ELR (cell line): ENCODE measurements at places on chromosomes 6 and 20.

DNA sequence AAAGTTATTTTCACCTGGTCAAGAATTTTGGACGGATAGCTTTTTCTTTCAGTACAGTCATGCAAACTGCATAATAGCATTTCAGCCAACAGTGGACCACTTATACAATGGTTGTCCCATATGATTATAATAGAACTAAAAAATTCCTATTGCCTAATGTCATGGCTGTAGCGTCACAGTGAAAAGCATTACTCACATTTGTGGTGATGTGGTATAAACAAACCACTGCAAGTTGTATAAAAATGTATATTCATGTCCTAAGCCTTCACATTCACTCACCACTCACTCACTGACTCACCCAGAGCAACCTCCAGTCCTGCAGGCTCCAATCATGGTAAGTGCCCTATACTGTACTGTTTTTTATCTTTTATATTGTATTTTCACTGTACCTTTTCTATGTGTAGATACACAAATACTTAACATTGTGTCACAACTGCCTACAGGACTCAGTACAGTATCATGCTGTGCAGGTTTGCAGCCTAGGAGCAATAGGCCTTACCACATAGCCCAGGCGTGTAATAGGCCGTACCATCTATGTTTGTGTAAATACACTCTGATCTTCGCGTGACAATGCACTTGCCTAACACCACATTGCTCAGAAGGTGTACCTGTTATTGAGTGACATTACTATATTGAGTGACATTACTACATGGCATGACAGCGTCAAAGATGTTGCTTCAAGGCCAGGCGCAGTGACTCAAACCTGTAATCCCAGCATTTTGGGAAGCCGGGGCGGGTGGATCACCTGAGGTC lies 17.9 kb downstream of the ABHD12 start:
- peak; percentile 96 for DNase-seq

DNA sequence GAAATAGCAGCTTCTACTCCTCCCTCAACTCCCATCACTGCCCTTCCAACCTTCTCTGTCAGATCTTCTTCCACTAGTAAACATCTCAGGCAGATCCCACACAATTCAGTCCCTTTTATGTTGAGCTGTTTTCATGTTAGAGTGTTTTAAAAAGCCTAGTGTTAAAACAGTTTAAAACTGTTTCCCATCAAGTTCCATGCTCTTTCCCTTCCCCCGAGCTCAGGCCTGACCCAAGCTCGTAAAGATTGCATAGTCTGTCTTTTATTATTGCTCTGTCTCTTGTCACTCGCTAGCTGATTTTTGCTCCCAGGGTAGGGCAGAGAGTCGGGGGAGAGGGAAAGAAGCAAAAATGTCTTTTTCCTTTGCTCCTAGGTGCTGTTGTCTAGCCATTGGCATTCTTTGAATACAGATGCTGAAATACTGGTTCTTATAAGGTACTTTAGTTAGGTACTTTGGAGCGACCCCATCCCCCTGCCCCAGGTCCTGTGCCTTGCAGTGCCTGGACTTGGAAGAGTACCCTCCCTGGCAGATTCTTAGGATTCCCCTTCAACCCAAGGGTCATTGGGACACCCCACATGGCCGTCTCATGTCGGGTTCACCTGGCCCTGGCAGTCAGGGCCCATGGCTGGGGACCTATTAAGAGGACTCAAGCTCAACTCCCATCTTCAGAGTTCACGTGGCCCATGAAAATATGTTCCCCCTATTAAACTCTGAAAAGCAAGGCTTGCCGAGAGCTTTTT lies 101.2 kb upstream of the ARMC2 start:
- no peak for DNase-seq

- peak; percentile 31 for DNase-seq
Measured at GRCh38 chr6:98894810-98895209, 52.9 kb downstream of the FBXL4 start.

GRCh38 chr6:87100216-87100615 lies 5.3 kb upstream of the CGA start:
- no peak for DNase-seq

GRCh38 chr6:170210651-170211403 lies 80.1 kb downstream of the DLL1 start:
- DNase-seq: no peak

DNA sequence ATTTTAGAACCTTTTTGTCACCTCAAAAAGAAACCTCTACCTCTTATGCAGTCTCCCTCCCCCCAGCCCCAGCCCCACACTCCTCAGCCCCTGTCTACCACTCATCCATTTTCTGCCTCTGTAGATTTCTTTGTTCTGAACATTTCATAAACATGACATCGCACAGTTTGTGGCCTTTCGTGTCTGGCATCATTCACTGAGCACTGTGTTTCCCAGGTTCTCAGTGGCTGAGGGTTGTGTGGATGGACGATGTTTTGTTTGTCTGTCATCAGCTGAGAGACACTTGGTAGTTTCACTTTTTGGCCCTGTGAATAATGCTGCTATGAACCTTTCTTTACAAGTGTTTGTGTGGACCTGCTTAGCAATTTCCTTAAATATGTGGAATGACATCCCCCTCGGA lies 64.5 kb downstream of the FAM120B start:
- no peak for DNase-seq

DNA sequence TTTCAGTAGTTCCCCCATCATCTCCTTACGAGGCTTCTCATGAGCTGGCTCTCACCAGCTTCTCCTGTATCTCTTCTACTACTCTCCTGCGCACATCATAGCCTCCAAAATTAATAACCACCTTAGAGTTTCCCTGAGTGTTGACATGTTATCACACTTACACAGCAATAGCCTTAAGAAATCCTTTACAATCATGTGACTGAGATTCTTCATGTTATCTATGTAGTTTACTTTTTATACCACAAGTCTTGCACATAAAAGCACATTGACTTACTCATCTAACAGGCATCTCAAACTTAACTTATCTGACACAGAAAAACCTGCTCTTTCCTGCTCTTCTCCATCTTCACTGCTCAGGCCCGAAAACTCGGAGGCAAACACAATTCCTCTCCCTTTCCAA lies 103.7 kb upstream of the TAB2 start:
- DNase-seq: peak; percentile 54

DNA sequence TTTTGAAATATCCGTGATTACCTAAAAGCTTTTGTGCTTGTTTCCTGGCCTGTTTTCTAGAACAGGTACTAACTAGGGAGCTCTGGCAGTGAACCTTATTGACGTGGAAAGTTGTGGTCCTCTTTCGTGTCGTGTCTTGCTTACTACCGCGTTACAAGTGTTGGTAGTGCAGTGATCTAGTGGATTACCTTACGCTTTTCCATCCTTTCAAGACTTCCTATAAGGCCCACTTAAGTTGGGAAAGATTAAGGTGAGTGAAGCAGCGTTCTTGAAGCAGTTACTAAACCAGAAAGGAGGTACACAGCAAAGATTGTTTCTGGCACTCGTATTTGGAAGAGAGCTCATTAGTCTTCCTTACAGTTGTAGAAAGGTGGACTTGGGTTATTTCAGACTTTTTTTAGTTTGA lies 1.9 kb downstream of the PNRC1 start:
- peak; percentile 50 for DNase-seq

DNA sequence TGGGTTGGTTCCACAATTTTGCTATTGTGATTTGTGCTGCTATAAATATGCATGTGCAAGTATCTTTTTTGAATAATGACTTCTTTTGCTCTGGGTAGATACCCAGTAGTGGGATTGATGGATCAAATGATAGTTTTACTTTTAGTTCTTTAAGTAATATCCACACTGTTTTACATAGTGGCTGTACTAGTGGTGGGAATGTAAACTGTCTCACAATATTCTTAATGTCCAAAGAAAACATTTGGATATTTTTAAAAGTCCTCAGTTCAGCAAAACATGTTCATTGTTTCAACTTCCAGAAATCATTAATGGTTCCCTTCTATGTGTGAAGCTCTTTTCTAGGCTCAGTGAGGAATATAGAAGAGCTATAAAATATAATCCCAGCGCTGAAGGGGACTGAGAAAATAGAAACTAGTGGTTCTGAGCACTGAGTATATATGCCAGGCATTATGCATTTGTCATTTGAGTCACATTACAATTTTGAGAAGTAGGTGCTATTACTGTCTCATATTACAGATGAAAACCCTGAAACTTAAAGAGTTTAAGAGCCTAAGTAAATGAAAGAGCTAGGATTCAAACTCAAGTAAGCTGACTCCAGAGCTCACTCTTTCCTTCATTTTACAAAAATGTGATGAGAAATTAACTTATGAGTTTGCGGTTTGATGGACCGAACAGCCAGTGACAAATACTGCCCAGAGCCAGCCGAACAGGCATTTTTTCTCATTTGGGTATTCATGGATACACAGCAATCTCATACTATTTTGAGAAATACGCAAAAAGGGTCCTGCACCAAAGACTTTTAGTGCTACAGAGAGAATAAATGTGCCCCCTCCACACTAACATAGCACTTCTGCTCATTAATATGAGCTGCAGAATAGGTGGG lies 250.1 kb downstream of the TBX18 start:
- no peak for DNase-seq

DNA sequence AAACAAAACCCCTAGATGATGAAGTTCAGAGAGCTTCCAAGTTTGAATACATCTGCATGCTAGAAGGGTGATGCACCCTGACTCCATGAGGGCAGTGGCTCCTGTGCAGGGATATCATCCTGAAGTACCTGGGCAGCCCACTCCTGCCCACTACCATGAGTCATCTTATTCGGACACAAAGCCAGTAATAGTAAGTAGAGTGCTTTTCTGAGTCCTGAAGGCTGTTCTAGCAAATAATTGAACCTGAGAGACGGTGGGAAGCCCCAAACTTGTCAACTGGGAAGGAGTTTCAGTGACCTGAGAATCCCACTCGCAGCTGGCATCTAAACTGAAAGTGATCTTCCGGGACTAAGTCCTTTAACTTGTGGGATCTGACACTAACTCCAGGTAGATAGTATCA lies 152.9 kb upstream of the COL21A1 start:
- no peak for DNase-seq

DNA sequence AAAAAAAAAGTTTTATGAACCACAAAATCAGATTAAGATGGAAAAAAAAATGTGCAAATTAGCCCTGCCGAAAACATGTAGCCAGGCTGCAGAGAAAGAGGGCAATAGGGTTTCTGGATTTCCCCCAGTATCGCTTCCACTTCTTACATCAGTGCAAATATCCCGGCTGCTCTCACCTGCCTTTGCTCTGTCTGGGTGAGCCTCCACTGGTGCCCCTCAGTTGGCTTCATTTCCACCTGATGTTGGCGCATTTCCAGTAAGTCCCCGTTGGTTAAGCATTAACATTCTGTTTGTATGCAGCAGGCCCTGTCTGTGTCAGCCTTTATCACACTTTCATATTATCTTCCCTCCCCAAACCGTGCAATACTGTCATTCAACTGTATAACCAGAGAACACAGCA lies 215.1 kb downstream of the CBLN4 start:
- no peak for DNase-seq

DNA sequence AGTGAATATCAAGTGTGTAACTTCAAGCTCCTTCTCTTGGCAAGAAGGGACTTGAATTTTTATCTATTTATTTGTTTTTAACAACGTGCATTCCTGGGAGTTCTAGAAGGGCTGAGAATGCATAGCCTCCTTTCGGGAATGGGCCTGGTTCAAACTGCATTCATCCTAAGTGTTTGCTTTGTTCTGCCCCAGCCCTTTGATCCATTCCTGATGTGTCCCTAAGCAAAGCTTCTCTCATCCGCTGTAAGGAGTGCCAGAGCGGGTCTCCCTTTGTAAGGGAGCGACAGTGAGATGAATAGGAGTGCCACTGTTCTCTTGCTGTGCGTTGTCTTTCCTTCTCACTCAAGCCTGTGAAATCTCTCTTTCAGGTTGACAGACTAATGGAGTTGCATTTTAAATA lies 61.0 kb upstream of the VSTM2L start:
- no peak for DNase-seq

- no peak for DNase-seq
Measured at GRCh38 chr6:41692730-41693129, 42.7 kb downstream of the TFEB start.

DNA sequence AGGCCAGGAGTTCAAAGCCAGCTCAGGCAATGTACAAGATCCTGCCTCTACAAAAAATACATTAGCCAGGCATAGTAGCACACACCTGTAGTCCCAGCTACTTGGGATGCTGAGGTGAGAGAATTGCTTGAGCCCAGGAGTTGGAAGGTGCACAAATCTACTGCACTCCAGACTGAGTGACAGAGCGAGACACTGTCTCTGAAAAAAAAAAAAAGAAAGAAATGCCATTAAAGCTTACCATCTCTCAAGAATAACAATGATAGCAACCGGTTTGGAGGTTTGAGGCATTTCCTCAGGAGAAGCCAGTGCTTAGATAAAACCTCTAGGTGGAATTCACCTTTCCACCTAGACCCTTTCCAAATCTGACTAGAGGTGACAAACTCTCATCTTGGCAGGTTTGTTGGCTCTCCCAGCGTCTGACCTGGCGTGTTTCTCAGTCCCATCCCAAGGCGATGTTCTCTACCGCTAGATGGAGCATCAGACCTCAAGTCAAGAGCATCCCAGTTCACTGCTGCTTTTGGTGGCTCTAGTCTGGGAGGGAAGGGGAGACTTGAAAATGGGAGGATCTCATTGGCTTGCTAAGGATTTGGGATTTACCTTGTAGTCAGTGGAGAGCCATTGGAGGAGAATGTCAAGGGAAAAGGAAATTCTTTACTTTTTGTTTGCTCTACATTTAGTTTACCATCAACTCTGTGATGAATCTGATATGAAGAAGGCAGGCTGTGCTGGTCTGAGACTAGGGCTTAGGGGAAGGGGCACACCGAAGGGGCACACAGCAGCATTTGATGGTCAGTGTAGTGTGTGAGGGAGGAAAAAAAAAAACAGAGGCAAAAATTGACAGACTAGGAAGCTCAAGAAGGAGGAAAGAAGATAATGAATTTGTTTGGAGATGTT lies 67.9 kb downstream of the NCOA7 start:
- peak; percentile 84 for DNase-seq

DNA sequence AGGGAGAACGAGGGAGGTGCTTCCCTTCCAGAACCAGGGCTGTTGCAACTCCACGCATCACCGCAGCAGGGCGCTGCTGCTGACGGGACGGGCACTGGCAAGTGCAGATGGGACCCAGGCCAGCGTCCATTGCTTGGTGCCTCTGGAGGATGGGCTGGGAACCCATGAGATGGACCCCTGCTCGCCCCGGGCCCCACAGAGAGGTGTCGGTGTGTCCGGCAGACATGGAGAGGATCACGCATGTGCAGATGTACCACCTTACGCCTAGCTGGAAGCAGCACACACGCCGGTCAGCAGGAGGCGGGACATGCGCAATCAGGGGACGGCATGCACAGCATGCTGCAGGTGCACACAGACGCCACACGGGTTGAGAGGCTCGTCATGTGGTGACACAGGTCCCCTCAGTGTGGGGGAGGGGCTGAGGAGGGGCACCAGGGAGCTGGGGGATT lies 5.7 kb downstream of the CABLES2 start:
- no peak for DNase-seq

GRCh38 chr6:7909323-7910276 lies 988 bp downstream of the TXNDC5 start:
- DNase-seq: peak; percentile 64
